ENCODE measurements at places on chromosomes 3 and 15.

GRCh38 chr15:98163319-98164045 is 203.0 kb downstream of the ARRDC4 start:
- DNase-seq, result no peak

DNA sequence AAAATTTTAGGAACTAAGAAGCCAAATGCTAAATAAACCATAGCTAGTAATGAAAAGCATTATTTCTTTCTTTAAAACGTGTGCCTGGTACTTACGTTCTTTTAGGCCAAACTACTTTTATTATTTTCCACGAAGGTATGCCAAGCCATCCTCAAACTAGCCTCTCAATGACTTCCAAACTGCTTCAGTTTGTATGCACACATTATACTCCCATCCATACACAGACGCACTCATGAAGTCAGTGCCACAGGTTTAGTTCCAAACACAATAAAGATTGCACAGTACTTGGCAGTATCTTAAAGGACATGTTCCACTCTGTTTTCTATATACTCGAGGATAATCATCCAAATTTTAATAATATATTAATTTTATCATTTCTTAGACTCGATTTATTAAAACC is 609.2 kb upstream of the ZNF385D start:
- DNase-seq, result no peak

DNA sequence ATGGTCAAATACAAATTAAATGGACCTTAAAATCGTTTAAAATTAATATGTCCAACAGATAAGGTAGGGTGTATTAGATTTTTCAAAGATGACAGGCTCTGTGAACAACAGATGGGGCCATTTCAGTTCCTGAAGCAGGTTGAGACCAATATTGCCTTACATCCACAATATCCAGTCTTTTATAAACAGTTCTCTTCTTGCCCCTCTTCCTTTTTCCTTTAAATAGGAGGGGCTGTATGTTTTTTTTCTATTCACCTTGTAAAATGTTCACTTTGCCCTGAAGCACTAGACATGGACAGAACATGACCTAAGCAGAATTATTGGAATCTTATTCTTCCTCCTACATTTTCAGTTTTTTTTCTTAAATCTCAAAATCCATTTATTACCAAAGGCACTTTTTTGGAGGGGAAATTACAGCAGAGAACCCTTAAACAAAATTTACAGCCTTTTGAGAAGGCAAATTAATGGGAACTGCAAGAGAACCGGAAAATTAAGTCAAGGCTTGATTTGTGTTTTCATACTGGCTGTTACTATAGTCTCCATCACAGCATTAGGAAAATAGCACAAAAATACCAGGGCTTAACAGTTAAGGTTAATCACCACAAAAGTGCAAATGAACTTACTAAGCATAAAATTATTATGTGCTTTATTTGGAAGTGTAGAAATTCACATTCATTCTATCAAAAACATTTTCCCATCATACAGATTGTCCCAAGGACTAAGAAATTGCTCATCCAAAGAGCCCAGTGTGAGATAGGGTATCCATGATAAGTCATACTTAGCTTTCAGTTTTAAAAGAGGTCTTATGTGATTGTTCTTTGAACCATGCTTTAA is 55.8 kb downstream of the CMSS1 start:
- no peak for DNase-seq

- DNase-seq, result no peak
These were observed 1.2 kb downstream of the TNFAIP8L3 start for GRCh38 chr15:51093488-51093838.

DNA sequence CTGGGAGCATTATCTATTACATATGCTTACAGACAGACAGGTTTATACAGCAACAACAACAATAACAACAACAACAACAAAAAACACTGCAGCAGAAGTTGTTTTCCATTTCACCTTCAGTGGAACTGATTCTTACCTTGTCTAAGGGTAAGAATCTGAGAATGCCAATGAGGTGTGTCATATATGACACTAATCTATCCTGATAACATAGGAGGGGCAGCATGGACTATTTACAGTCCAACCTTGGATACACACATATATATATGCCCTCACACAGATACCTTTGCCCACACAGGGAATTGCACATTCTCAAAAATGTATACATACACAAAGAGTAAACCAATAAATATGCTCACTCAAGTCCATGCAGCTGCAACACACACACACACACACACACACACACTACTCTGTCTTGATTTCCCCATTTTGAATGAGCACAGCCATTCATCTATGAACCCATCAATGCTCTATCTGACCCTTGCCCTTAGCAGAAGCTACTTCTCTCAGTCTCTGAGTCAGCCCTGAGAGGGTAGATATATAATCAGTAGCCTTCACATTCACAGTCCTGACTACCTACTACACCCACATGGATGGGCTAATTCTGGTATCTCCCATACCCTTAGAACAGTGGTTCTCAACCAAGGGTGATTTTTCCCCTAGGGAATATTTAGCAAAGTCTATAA is 9.7 kb upstream of the TRANK1 start:
- DNase-seq, result no peak

- DNase-seq, result no peak
These were observed 866.9 kb downstream of the ROBO1 start for GRCh38 chr3:78900880-78901279.

DNA sequence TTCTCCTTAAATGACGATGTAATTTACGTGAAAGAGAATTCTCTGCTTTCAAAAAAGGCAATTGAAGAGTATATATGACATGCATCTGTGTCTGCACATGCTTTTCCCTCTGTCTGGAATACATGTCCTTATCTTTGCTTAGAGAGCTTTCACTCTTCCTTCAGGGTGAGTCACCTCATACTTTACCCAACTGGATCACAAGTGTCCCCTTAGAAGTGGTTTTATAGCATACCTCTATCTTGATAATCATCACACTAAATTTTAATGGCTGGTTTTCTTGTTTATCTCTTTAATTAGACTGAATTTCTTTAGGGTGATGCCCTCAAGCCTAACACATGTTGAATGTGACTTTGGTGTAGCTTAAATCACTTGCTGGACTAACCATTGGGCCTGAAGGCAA is 178.9 kb downstream of the SV2B start:
- no peak for DNase-seq

- no peak for DNase-seq
These were observed 330.5 kb downstream of the ROBO2 start for GRCh38 chr3:77370413-77370812.

DNA sequence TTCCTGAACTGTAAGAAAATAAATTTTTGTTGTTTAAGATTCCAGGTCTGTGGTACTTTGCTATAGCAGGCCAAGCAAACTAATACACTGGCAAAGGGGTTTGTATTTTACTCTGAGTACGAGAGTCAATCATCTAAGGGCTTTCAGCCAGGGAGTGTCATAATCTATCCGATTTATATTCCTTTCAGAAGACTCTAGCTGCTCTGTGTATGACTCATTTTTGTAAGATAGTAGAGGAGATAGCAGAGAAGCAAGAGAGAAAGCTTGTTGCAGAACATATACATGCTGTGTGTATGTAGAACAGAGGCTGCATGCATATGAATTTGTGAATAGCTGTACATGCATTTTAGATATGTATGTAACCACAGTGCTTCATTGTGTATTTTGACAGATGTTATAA is 577.9 kb upstream of the EPHA6 start:
- DNase-seq, result no peak

DNA sequence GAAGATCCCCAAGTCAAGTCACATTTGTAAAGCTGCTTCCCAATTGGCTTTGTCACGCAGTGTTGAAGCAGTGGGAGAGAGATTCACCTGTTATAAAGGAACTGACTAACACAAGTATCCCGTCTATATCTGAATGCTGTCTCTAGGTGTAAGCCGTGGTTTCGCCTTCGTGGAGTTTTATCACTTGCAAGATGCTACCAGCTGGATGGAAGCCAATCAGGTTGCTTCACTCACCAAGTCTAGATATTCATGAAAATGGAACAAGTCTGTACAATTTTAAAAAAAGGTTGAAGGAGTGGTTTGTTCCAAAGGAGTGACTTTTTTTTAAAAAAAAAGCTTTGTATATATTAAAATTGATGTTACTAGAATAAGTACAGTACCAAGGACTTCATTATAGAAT is 11.7 kb downstream of the RBM5 start:
- DNase-seq, result no peak

GRCh38 chr3:50271314-50271936 is 2.5 kb downstream of the SEMA3B start:
- DNase-seq, result no peak

- DNase-seq, result no peak
These were observed 101.6 kb downstream of the CGNL1 start for GRCh38 chr15:57477736-57478522.

DNA sequence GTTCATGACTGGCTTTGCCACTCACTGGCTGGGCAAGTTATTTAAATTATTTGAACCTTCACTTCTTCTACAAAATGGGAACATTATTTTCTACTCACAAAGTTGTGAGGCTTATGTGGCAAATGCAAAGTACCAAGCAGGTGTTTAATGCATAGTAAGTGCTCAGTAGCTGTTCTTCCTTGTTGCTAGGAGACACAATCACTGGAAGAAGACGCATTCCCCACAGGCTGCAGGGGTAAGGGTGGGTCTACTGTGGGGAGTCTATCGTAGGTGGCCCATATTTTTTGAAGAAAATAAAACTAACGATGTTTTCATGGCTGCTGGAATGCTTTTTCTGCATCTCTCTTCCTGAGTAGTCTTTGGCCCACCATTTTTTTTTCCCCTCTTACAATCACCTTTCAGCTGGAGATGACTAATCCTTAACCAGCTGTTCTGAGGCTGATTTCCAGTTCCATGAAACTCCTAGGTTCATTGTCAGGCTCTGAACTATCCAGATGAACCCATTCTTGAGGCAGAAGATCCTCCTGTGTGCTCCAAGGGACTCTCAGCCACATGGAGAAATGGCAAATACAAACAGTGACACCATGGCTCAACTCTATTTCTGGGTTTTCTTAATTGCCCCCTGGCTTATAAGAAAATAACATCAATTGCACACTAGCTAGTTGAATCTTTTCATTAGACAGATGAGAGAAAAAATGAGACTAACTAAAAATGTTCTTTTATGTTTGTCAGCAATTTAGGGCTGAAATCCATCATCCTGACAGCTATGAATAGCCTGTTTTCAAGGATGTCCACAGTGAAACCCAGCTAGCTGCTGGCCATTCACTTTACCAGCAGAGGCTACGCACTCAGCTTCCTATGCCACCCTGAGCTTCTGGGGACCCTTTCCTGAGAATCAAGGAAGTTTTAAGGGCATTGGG is 108.3 kb upstream of the ETV5 start:
- DNase-seq, result no peak

GRCh38 chr15:81882504-81882903 is 163.3 kb downstream of the MEX3B start:
- DNase-seq, result no peak

GRCh38 chr3:190586631-190587011 is 72.7 kb downstream of the IL1RAP start:
- no peak for DNase-seq

Data from stimulated activated CD8-positive, alpha-beta memory T cell treated with anti-CD3 and anti-CD28 coated beads, Interleukin-4, amount 100 ng/mL, for 1 hour (primary cell).